Activated T-helper 9 cell treated with anti-CD3 and anti-CD28 coated beads, Interleukin-2, amount 50 U/mL, for 16 hours (primary cell): ENCODE measurements at places on chromosomes 5 and 9.

DNA sequence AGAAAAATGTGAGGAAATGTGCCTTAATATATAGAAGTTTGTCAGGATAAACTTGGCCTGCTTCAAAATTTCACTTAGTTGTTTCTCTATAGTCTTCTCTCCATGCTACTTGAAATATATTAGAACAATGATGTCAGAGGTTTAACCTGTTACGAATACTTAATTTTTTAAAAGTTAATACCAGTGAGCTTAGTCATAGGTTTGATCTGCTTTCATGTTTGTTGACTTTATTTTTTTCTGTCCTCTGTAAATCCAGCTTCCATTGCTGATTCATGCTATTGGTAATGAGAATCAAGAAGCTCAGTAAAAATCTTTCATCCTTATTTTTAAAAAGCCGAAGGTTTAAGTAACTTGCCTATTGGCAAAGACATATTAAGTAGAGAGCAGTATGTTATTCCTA is 27.9 kb downstream of the BDP1 start:
- DNase-seq: no peak

DNA sequence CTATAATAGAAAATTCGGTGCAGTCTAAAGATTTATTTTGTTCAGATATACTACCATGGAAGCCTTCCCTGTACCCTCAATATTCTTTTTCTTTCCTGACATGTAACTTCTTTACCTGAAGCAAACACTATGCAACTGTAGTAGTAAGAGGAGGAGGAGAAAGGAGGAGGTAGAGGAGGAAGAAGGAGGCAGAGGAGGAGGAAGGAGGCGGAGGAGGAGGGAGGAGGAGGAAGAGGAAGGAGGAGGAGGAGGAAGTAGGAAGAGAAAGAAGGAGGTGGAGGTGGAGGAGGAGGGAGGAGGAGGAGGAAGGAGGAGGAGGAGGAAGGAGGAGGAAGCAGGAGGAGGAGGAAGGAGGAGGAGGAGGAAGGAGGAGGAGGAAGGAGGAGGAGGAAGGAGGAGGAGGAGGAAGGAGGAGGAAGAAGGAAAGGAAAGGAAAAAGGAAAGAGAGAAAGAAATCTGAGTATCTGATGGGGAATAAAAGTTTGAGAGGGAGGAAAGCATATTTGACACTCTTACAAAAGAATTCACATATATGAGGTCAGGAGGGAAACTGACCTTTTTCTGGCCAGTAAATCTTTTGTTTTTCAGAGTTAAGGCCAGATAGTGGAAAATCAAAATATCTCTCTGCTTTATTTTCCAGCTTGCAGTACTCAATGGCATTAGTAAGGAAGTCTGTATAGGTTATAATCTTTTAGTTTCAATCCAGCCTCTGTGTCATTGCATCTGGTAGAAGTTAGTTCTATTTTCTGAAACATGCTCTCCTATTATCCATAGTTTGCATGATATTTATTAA is 114.5 kb upstream of the LPAR1 start:
- no peak for DNase-seq

GRCh38 chr9:113708821-113709713 is 167.0 kb upstream of the ZNF618 start:
- DNase-seq: no peak

GRCh38 chr5:116557669-116558271 is 16.9 kb downstream of the SEMA6A start:
- no peak for DNase-seq

DNA sequence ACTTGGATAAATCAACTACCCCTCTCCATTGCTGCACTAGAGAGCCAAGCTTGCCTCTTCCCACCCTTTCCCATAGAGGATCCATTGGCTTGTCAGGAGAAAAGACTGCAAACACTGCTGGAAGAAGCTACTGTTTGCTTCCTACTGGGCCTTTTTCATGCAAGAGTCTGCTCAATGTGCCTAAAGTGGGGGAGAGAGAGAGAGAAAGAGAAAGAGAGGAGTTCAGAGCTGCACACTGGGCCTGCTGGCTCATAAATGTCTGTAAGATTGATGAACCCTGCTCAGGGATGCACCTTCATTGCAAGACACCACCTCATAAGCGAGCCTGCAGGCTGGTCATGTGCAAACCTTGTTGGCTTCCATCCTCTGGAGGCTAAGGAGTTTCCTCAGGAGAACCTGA is 269.4 kb downstream of the ZNF608 start:
- no peak for DNase-seq

DNA sequence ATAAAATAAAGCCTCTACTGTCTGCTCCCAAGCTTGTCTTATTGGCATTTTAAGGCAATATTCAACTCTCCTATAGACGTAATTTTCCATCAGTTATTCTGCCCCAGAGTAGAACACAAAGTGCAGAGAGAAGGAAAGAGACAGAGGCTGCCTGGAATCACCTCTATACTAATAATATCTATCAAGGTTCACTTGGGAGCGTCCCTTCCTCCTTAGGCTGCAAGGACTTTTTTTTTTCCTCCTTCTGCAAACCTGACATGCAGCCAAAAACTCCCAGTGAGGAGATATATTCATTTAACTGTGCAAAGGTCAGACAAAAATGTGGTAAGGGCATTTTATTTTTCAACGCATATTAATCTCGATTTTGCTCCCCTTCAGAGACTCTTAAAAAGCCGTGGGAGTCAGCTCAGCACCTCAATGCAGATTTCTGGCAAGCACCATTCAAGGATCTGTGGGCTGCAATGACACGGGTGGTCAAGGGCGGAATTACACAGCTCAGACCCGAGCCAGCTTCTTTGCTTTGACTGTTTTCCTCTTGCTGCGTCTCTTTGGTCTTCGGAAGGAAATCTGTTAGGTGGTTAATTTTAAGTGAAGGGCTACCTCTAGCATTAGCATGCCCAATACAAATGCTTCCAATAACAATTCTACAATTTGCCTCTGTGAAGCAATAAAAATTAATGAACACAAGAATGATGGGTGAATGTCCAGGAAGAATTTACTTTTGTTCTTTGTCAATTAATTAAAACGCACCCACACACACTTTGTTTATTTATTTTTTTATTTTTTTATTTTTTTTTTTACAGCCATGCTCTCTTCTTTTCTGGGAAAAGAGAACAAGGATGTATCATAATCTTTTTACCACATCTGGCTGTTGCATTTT is 587.7 kb upstream of the GRAMD2B start:
- no peak for DNase-seq

GRCh38 chr5:81081461-81081835 is 121.3 kb downstream of the RASGRF2 start:
- DNase-seq: no peak

- no peak for DNase-seq
Measured at GRCh38 chr5:149419859-149420544, 40.9 kb upstream of the IL17B start.

- no peak for DNase-seq
Measured at GRCh38 chr5:88085462-88085861, 183.2 kb downstream of the TMEM161B start.

DNA sequence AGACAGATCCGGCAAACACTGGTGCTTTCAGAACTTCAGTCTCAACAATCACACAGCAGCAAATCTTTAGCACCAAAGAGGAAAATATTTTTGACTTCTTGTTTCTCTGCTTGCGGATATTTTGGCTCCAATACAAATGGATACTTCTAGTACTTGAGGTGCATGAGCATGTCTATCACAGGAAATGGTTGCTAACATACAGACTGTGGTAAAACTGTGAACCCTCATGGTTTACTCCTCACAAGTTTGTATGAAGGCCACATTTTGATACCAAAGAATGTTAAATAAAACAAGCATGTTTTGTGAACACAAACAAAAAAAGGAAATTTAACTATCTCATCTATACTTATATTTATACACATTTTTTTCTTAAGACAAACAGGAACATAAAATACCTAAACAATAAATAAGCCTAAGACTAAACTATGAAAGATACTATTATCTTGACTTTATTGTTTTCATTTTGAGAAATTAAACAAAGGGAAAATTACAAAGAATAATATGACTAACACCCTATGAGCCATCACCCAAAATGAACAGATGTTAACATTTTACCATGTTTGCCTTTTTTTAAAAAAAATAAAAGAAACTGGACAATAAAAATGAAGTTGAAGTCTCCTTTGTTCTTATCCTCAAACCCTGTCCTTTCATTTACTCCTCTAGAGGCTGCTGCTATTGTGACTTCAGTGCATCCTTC is 135.0 kb upstream of the LHFPL2 start:
- DNase-seq: no peak
